Esophagus mucosa (tissue), 1 donor: ENCODE measurements at places on chromosomes 1 and 21.

DNA sequence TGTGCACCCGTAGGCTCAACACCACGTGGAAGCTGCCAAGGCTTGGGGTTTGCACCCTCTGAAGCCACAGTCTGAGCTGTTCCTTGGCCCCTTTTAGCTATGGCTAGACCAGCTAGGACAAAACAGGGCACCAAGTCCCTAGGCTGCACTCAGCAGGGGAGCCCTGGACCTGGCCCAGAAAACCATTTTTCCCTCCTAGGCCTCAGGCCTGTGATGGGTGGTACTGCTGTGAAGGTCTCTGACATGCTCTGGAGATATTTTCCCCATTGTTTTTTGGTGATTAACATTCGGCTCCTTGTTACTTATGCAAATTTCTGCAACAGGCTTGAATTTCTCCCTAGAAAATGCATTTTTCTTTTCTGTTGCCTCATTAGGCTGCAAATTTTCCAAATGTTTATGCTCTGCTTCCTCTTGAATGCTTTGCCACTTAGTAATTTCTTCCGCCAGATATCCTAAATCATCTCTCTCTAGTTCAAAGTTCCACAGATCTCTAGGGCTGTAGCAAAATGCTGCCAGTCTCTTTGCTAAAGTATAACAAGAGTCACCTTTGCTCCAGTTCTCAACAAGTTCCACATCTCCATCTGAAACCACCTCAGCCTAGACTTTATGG is 69.0 kb upstream of the KRTAP19-8 start:
- no peak for ATAC-seq

- no peak for ATAC-seq
Measured at GRCh38 chr1:36761113-36761512, 273.2 kb downstream of the GRIK3 start.

DNA sequence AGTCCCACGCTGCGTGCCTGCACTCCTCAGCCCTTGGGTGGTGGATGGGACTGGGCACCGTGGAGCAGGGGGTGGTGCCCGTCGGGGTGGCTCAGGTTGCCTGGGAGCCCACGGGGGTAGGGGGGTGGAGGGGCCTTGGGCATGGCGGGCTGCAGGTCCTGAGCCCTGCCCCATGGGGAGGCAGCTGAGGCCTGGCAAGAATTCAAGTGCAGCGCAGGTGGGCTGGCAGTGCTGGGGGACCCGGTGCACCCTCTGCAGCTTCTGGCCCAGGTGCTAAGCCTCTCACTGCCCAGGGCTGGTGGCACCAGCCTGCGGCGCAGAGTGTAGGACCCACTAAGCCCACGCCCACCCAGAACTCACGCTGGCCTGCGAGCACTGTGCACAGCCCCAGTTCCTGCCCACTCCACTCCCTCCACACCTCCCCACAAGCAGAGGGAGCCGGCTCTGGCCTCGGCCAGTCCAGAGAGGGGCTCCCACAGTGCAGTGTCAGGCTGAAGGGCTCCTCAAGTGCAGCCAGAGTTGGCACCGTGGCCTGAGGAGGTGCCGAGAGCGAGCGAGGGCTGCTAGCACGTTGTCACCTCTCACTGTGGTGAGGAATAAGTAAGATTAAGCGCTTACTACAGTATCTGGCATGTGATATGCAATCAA is 12.8 kb downstream of the TNNI3K start:
- no peak for ATAC-seq

DNA sequence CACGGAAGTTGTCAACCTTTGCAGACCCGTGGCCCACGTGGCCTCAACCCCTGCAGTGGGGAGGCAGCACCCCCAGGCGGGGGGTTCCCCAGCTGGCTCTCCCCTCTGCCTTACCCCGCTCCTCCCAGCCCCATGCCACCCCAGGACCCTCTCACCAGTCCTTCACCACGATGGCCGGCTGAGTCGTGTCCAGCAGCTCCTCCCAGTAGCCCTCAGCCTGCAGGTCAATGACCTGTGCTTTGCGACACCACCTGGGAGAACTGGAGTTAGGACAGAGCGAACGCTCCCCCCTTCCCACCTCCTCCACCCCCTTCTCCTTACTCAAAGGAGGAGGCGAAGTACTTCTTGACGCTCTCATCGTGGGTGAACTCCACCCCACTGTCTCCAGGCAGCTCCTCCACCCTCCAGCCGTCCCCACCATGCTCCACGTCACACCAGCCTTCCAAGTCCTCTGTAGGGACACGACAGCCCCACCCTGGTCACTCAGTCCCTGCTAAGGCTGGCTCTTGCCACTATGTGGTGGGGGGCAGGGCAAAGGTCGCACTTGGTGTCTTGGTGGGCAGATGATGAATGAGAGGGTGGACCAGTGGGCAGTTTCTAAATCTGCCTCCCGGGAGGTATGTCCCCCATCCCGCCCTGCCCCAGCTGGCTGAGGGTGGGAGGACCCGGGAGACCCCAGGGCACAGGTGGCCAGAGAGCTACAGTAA is 4.5 kb downstream of the FBXO2 start:
- ATAC-seq = no peak

DNA sequence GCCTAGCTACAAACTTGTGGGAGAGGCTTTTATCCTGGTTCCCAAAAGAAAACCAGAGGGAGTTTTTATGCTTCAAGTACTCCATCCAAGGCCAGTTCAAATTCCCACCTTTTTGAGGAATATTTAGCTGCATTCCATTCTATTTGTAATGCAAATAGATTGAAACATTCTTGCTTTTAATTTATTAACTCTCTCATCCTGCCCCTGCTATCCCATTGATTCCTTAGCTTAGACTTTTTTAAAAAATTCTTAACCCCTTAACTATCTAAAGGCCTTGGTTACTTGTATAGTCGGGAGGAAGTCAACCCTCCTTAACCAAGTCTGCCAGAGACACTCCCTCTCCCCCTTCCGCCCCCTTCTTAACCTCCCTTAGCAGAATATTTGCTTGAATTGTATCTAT is 2.5 kb upstream of the MOV10 start:
- ATAC-seq = no peak

- no peak for ATAC-seq
Measured at GRCh38 chr1:10257851-10258250, 47.5 kb downstream of the KIF1B start.

DNA sequence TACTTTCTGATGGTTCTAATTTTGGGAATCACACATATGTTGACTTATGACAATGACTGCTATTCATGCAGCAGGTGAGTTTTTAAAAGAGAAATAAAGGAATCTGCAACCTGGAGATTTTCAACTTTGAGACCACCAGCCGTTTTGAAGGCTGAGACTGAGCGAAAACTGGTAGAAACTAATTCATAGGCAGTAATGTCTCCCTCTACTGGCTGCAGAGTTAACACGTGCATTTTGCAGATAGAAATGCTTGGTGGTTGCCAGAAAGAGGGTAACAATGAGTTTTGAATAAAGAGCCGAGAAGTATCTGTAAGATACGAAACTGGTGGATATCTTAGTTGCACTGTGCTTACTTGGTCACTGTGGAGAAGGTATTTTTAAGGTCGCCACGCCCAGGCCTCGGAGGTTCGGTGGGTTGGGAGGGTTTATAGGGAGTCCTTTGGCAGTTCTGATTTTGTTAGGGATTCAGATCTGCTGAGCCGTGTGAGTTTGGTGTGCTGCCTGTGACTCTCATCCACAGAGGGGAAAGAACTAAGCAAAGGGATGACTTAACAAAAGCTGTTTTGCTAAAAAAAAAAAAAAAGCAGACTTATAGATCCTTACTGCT is 83.0 kb downstream of the RYR2 start:
- no peak for ATAC-seq

DNA sequence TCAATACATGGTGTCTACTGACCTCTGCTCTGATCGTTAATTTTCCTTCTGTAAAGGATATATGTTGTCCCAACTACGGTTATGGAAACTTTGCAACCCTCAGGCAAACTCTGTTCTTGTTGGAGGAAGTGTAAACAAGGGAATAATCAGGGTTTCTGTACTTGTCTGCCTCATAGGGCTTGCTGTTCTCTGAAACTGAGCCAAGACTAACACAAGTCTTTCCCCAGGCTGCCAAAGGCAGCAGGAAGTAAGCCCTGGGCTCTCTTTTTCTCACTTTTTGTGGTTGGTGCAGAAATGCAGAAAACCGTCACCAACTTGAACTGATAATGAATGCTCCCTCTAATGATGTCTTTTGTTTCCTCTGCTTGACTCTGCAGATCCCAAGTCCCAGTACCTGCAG is 7.6 kb downstream of the CYP4X1 start:
- ATAC-seq = peak; percentile 70

DNA sequence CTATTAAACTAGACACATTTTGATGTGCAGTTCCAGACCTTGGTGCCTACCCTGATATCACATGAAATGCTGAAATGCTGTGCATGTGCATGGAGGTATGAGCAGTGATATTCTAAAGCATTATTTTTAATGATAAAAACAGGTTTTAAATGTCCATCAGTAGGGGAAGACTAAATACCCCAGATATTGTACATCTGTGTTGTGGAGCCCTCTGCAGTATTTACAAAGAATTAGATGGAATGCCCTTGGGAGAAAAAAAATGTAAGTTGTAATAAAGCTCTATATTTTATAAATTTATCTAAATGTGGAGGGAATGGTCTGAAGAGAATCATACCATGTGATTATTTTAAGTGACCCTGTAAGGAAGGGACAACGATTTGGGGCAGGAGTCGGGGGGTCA is 39.1 kb upstream of the IGSF5 start:
- ATAC-seq = no peak

- ATAC-seq = no peak
Measured at GRCh38 chr21:36388096-36388495, 2.9 kb downstream of the CHAF1B start.

GRCh38 chr1:215569986-215570824 is 3.1 kb downstream of the KCTD3 start:
- ATAC-seq = no peak

DNA sequence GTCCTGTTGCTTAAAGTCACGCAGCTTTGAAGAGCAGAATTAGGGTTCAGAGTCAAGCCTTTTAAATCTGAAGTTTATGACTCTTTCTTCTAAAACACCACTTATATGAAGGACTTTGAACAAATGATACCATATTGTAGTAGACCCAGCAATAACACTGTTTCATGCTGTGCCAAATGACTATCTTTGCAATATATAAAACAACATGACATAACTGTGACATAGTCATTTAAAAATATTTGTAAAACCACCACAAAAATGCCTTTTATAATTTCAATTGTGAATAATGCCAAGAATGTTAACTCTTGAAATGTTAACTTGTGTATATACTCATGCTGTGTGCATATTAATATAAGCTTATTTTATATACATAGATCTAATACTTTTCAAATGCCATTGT is 452.1 kb upstream of the NEGR1 start:
- no peak for ATAC-seq

GRCh38 chr1:59057211-59057694 is 239.6 kb upstream of the FGGY start:
- peak; percentile 80 for ATAC-seq

DNA sequence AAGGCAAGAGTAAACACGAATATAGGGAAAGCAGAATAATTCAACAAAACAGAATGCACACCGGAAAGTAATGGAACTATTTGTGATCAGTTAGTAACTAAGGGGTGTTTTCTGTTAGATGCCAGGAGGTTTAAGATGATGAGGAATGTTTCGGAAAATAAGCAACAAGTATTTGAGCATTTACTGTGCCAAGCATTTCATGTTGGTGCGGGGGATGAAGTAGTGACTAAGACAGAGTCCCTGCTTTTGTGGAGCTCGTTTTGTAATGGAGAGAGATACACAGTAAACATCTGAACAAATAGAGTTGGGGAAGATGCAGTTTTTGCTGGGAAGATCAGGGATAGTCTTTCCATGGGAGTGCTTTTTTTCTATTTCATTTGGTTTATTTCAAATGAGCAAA is 78.7 kb downstream of the DYRK1A start:
- no peak for ATAC-seq

GRCh38 chr1:180805316-180805715 is 107.4 kb upstream of the KIAA1614 start:
- ATAC-seq = no peak

DNA sequence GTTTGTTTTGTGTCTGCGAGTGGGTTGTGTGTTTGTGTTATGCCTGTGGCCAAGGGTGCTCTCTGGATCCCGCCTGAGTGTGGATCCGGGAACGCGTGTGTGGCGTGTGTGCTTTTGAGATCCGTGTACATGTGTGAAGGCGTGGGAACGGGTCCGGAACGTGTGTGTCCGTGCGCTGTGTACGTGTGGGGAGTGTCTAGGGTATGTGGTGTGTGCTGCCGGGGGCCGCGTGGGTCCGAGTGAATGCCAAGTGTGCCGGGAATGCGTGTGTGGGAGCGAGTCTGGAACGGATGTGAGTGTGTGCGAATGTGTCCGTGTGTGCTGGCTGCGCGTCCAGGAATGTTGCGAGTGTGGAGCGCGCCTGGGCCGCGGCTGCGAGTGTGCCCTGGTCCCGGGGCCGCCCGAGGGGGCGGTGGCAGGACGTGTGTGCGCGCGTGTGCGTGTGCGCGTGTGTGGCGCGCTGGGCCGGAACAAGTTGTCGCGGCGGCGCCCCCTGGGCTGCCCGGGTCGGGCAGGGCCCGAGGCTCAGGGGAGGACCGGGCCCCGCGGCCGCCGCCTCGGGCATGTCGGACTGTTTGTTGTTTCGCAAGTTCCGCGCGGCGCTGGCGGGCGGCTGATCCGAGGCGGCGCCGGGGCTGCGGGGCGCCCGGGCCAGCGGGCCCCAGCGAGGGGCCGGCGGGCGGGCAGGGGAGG is 953 bp downstream of the PTPRU start:
- peak; percentile 19 for ATAC-seq

DNA sequence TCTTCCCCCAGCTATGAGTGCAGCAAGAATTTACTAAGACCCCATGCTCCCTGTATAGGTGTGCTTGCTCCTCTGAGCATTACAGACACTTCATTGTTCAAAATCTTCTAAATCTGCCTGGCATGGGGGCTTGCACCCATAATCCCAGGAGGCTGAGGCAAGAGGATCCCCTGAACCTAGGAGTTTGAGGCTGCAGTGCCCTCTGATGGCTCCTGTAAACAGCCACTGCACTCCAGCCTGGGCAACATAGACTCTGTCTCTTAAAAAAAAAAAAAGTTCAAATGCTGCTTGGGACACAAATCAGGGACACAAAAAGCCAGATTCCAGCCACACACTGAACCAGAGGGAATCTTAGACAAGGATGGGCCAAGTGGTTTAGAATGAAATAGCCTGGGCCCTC is 3.4 kb upstream of the ACOT7 start:
- no peak for ATAC-seq

- ATAC-seq = no peak
Measured at GRCh38 chr1:2256435-2257244, 28.5 kb downstream of the SKI start.

- no peak for ATAC-seq
Measured at GRCh38 chr21:27045281-27045985, 78.5 kb upstream of the ADAMTS5 start.

DNA sequence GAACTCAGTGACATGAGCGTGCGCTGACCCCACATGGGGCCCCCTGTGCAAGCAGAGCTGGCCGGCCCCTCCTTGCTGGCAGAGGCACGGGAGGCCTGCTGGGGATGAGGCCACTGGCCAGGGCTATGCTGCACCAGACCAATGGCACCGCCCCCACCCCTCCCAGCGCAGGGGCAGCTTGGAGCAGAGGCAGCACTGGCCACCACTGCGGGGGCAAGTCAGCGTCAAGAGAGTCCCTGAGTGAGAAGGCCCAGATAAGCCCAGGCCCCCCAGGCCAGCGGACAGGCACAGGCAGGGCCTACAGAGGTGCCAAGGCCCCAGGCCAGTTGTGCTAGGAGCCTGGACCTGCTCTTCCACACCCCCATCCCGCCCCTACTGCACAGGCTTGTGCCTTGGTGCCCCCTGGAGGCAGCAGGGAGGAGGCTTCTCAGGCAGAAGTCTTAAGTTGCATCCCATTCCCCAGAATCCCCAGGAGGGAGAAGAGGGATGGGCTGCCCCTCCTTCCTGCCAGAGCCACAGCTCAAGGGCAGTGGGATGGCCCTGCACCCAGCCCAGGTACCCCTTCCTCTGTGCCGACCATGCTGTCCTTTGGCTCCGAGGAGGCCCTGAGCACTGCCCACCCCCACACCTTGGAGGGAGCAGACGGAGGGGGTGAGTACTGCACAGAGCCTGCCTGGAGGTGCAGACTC is 35.8 kb downstream of the EPHX1 start:
- ATAC-seq = peak; percentile 86
